GM23248 (cell line): ENCODE measurements at places on chromosomes 4 and X.

GRCh38 chr4:170214731-170215130, 125.0 kb upstream of the AADAT start:
- DNase-seq: no peak

- DNase-seq: peak; percentile 37
Measured at GRCh38 chr4:98515470-98515809, 143.0 kb downstream of the TSPAN5 start.

DNA sequence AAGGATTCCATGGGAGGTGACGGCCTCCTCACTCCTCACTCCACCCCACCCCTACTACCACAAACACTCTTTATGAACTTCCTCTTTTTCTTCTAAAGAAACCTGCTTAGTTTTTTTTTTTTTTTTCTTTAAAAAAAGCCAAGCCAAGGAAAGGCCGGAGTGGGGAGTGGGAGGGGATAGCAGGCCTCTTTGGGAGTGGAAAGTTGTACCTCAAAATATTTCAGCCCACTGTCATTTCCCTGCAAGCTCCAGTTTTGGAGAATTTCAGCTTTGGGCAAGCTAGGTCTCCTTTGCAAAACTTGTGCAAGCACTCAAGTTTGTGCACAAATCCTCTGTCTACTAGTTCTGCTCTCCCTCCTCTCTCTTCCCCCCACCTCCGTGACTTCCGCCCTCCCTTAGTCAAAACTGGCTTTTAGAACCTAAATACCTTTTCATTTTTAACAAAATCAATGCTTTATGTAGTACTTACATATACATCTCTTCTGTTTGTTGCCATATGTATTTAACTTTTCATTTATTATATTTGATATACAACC, 512 bp upstream of the ANTXR2 start:
- no peak for DNase-seq

GRCh38 chrX:123983240-123983639, 21.7 kb downstream of the STAG2 start:
- no peak for DNase-seq

- DNase-seq: no peak
Measured at GRCh38 chrX:52504551-52504950, 8.9 kb downstream of the XAGE1A start.

DNA sequence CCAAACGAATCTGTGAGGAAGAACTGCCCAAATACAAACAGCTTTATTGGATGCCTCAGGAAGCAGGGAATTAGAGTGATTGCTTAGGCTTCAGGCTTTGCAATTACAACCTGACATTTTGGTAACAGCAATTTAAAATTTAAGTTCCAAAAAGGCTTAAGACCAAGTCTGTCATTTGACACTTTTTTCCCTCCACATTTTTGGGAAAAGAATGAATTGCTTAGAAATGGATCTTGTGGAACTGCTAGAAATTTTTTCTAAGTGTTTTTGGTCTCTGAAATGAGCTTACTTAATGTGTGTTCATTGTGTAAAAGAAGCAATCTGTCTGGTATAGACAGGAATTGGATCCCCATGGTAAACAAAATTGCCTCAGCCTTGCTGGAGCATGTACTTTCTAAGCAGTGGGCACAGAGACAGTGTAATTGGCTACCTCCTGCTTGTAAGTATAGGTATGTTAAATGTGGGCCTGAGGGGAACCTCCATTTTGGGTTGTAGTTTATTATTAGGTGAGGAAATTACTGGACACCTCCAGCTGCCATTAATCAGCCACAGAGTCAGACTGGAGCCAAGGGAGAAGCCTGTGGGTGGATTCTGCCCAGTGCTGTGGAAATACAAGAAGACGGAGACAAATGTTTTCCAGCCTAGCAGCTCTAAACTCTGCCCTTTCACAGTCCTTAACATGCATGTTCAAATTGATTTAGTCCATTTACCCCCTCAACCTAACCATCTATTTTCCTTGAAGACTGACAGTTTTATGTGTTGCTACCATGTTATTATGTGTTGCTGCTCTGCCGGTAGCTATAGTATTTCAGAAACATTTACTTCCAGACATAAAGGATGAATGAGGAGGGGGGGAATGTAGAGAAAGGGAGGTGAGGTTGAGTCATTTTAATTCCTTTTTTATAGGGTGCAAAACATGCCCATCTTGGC, 473.0 kb downstream of the SPRY1 start:
- peak; percentile 6 for DNase-seq

GRCh38 chrX:16745102-16745501, 25.7 kb downstream of the SYAP1 start:
- DNase-seq: no peak

DNA sequence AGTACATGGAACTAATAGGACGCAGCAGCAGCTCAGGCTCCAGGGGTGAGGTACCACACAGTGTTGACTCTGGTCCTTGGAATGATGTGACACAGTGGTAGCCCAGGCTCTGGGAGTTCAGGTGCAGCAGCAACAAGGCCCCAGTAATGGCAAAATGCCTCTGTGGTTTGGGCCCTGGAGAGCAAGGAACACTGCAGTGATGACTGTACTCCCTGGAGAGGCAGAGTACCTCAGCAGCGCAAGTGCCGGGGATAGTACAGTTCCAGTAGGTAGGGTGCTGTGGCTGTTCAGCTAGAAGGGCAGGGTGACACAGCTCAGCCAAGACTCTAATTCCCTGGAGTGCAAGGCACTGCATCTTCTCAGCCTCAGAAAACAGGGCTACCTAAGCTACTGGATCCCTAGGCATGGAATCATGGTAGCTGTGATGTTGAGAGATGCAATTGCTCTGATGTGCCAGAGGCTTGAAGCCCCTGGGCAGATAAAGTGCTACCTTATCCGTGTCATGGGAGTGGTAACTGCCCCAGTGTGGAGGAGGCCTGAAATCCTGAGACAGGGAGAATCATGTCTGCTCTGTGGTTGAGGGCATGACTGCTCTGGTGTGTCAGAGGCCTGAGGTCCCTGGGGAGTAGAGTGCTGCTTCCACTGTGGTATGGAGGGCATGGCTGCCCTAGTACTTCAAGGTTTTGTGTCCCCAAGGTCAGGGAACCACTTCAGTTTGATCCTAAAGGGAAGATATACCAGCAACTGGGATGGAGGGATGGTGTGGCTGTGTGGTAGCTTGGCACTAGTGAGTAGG, 55.2 kb downstream of the AREG start:
- DNase-seq: peak; percentile 83
